ENCODE measurements at places on chromosomes 16 and 17.

GRCh38 chr17:44633998-44634397 is 22.3 kb upstream of the MEIOC start:
- DNase-seq = no peak

DNA sequence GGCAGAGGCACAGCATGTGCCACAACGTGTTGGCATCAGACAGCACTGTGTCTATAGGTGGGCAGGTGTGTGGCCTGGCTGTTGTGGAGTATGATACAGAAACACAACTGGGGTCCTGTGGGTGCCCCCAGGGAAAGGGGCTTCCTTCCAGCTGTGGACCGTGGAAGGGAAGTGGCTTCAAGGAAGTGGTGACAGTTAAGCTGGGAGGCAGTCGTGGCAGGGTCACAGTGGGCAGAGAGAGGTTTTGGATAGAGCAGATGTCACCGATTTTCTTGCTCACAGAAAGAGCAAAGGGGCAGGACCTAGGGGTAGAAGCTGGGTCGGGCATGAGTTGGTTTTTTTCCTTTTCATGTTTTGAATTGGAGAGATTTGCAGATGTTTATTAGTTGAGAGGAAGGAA is 11.2 kb upstream of the ORAI3 start:
- DNase-seq = no peak

- no peak for DNase-seq
Observed at GRCh38 chr17:82972836-82973372, 106.5 kb upstream of the METRNL start.

- DNase-seq = no peak
Observed at GRCh38 chr16:56493126-56493525, 26.7 kb downstream of the BBS2 start.

DNA sequence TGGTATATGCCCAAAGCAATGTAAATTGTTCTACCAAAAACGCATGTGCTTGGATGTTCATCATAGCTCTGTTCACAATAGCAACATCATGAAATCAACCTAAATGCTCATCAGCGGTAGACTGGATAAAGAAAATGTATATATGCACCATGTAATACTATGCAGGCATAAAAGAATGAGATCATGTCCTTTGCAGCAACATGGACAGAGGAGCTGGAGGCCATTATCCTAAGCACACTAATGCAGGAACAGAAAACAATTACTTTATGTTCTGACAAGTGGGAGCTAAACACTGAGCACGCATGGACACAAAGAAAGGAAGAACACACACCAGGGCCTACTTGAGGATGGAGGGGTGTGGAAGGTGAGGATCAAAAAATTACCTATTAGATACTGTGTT is 33.7 kb downstream of the TANC2 start:
- DNase-seq = no peak

- DNase-seq = no peak
Observed at GRCh38 chr16:10763456-10763855, 19.8 kb downstream of the NUBP1 start.

DNA sequence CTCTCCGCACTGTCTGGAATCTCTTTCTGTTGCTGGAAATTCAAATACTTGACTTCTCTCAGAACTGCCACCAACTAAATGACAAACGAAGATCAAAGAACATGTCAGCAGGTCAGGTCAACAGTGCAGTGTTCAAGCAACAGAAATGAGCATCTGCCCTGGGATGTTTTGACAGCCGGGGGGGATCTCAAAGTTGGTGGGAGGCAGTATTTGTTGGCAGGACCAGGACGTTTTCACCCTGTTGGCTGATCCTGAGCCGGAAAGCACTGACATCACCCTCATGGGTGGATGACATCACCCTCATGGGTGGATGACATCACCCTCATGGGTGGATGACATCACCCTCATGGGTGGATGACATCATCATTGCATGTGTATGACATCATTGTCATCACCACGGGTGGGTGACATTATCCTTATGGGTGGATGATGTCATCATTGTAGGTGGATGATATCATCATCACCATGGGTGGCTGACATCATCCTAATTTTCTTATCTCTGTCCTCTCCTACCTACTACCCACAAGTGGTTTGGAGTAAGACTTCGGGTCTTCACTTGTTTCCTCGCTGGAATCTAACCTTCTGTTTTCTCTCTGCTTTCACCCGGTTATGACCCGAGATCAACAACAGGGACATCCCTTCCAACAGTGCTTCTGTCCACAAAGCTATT is 18.9 kb downstream of the DNAH17 start:
- DNase-seq = no peak

GRCh38 chr16:53055541-53056391 is 975 bp downstream of the CHD9 start:
- peak; percentile 47 for DNase-seq

GRCh38 chr16:84279881-84280280 is 14.8 kb upstream of the WFDC1 start:
- no peak for DNase-seq

- DNase-seq = no peak
Observed at GRCh38 chr16:2954656-2955381, 9.3 kb upstream of the KREMEN2 start.

- DNase-seq = no peak
Observed at GRCh38 chr17:80884811-80885210, 106.8 kb upstream of the CHMP6 start.

DNA sequence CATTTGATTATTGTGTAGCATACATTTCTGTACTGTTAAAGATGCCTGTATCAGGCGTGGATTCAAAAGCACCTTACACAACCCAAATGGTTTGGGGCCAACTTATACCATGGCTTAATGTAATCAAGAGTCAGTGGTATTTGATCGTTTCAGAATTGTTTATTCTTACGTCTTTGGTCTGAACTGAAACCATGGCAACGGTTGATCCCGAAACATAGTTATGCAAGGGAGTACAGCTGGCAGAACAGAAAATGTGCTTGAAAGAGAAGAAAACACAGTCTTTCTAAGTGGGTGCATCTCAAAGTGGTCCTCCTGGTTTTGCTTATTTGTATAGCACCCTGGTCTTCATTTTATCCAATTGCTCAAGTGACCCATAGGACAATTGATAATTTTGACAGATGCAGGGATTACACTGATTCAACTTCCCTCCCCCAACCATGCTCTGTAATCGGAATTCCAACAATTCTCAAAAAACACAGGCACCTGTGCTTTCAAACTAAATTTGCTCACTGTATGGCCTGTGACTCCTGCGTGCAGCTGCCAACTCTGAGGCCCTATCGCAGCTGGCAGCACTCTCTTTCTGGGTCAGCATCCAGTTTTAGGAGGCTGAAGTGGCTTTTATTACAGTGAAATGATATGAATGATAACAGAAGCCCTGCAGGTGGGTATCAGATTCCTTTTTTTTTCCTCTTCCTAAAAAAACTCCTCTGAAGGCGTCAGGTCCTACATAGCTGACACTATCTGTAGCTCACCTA is 77.0 kb upstream of the AXIN2 start:
- no peak for DNase-seq

DNA sequence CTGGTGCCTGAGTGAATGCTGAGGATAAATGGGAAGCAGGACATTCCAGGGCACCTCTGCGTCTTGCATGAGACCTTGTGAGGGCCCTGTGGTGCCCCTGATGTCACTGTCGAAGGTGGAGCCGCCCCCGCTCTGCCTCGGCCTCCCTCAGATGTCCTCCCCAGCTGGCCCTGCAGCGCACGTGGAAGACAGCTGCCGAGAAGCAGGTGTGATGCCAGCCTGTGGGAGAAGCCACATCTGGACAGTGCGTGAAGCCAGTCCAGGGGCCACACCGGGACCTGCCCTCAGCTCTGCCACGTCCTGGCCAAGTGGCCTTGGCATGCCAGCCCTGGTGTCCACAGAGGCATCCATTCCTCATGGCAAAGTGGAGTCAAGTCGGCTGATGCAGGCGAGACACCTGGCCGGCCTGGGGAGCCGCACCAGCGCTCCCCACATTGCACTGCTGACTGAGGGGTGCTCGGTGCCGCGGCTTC is 21.6 kb upstream of the METRNL start:
- no peak for DNase-seq

DNA sequence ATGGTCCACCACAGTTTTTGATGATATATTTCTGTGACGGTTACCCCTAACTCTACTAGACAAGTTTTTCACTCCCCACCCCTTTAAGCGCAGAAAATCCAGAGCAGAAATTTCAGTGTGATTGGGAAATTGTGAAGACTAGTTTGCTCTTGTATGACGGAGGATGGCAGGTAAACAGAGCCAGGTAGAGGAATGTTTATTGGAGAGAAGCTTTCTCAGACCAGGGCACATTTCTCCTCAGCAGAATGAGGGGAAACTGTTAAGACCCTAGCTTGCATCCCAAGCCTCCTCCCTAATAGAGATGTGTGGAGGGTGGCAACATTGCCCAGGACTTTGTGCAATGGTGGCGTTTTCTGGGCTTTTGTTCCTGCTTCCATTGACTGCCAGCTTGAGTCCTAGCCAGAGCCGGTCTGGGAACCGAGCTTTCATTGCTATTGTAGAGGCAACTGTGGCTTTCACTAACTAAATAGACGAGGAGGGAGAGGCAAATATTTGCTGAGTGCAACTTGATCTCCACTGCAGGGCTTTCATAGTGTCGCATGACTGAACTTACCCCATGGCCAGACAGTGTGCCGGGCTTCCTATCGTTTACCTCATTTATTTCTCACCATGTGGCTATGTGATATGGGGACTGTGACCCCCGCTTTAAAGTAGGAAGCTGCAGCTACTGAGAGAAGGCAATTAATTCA is 159.6 kb upstream of the MPHOSPH6 start:
- no peak for DNase-seq

GRCh38 chr17:21358682-21359482 is 17.3 kb upstream of the KCNJ12 start:
- peak; percentile 47 for DNase-seq

DNA sequence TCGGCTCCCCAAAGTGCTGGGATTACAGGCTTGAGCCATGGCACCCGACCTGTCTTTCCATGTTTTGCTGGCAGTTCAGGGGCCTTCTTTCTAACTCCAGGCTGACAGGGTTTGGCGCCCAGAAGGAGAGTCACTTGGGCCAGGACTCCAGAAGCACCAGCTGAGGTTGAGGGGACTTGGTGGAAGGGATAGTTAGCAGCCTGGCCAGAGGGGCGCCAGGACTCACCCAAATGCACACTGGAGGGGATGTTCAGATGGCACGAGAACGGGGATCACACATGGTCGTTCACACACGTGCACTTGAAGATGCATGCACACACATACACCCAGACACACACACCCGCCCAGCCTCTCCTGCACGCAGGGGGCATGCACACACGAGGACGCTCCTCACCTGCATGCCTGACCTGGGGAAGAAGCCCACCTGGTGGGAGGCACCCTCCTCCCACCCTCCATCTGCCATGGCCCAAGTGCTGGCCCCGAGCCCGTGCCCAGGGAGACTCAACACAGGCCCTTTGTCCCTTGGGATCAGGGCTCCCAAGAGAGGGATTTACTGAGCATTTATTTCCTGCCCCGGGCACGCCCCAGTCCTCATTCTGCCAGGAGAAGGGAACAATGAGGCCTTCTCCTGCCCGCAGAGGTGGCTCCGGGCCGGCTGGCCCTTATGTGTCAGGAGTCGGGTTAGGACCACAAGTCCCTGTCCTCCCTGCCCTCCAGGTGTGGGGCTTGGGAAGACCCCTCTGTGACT is 2.3 kb upstream of the PRSS21 start:
- DNase-seq = no peak

DNA sequence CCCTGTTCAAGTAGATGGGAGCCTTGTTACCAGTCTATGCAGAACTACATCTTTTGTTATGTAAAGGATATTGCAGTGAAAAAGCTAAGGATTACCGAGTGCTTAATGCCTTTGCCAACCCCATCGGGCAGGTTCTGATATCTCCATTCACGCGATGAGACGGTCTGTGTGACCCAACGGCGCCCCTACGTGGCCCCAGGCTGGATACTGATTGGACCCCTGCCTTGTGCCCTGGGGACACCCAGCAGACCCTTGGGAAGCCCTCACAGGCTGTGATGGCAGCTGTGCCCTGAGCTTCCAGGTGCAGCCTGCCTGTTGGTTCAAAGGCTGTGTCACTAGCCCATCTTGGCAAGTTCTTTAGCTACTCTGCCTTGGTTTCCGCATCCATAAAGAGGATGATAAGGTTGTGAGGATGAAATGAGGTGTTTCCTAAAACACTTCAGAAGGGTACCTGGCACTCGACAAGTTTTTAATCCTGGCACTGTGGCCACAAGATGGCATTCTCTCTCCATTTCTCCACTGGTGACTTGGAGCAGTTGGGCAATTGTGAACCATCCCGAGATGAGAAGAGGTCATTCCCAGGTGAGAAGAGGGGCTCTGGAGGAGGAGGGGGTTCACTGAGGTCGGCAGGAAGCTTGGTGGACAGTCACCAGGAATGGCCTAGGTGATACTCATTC is 33.6 kb downstream of the HAPSTR1 start:
- DNase-seq = no peak

DNA sequence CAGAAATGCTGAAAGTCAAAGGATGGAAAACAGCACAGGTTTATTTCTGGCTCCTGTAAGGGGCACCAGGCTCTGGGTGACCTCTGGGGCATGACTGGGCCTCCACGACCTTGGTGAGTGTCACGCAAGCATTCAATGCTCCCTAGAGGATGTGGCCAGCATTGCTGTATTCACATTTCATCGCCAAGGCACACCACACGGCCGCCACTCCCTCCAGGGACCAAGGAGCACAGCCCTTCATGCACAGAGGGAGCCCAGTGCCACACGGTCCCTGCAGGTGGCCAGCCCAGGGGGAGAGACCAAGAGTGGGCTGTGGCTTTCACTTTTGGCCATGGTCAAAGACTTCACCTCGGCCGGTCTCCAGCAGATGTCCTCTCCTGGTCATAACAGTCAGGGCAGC is 137.4 kb upstream of the TNRC6C start:
- DNase-seq = no peak

DNA sequence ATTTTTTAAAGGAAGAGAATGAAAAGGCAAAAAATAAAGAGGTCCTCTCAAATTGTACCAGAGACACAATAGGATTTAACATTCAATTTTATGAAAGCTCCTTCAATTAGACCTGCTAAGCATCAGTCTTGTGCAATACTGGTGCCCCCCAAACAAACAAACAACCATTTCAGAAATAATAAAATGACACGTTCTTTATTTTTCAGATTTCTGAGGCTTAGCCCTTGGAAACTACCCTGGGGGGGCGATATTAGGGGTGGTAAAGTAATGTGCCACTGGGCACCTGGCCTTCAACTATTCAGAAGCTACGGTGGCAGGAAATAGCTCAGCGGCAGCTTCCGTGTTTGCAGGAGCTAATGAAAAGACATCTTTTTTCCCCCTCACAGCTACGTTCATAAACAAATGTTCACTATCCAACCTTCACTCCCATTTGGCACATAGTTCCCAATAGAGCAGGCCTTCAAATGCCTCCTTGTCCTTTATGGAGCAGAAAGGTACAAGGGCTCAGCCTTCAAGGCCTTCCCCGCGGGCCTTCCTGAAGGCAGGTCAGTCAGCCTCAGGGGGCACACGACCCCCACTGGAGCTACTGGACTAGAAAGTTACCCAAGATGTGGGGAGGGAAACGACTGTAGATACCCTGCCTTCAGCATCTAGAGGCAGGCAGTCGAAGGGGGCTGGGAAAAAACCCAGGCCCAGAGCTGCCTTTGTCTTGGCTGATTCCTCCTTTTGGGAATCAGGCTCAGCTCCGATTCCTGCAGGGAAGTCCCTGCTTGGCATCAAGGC is 44.1 kb downstream of the TBX4 start:
- no peak for DNase-seq

Measured in HS-27A (cell line).